ENCODE measurements at places on chromosomes 13 and 19.
A peak's percentile ranks its signal among the peaks of the same experiment; 100 is the strongest.

GRCh38 chr13:90276216-90276615, 1071.3 kb upstream of the MIR17HG start:
- DNase-seq, result no peak

- no peak for DNase-seq
These were observed 184.7 kb downstream of the PCCA start for GRCh38 chr13:100273552-100273951.

DNA sequence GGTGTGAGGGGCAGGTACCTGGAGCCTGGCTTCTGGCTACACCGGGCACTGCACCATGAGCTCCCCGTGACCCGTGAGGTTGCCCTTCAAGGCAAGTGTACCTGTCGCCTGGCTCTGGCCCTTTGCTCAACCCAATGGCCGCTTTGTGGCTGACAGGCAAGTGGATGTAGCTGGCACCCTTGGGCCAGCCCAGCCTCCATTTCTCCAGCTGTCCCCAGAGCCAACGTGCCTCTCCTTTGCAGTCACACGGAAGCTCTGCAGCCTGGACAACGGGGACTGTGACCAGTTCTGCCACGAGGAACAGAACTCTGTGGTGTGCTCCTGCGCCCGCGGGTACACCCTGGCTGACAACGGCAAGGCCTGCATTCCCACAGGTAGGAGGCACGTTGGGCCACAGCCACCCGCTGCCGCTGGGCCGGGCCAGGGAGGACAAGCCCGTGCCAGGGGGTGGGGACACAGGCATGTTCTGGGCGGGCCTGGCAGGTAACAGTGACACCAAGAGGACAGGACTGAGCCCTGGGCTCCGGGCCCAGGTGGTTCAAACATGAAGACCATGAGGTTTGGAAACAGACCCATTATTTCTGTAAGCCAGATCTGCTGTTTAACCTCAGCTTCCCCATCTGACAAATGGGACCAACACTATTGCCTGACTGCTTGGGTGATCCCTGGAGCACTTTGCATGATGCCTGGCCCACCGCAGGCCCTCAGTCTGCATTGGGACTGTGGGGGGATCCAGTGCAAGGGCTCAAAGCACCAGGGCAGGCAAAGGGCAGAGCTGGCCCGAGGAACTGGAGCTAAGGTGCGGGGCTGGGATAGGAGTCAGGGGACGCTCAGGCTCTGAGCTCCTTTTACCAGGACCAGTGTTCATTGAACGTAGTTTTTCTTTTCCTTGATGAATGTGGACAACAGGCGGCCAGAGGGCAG, 17.5 kb upstream of the PROZ start:
- DNase-seq, result no peak

- DNase-seq, result no peak
These were observed 15.5 kb upstream of the OLFM4 start for GRCh38 chr13:53013113-53013512.

DNA sequence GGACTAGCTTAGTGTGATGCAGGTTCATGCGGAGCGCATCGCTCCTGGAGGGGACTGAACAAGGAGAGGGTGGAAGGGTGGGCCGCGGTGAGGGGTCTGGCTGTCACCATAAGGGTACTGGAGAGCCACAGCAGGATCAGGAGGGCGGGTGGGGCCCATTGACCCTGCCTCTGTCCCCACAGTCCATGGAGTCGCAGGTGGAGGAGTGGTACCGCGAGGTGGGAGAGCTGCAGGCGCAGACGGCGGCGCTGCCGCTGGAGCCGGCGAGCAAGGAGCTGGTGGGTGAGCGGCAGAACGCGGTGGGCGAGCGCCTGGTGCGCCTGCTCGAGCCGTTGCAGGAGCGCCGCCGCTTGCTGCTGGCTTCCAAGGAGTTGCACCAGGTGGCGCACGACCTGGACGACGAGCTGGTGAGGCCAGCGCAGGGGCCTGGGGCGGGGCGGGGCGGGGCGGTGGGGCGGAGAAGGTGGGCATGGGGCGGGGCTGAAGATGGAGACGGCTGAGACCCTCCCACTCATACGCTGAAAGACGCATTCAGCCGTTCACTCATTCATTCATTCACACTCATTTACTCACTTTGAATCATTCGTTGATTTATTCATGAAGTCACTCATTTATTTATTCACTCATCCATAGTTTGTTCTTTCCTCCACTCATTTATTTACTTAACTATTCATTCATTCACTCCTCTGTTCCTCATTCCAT, 27.5 kb upstream of the SHKBP1 start:
- peak; percentile 65 for DNase-seq

GRCh38 chr19:4064149-4064495, 2.6 kb downstream of the ZBTB7A start:
- DNase-seq, result no peak

DNA sequence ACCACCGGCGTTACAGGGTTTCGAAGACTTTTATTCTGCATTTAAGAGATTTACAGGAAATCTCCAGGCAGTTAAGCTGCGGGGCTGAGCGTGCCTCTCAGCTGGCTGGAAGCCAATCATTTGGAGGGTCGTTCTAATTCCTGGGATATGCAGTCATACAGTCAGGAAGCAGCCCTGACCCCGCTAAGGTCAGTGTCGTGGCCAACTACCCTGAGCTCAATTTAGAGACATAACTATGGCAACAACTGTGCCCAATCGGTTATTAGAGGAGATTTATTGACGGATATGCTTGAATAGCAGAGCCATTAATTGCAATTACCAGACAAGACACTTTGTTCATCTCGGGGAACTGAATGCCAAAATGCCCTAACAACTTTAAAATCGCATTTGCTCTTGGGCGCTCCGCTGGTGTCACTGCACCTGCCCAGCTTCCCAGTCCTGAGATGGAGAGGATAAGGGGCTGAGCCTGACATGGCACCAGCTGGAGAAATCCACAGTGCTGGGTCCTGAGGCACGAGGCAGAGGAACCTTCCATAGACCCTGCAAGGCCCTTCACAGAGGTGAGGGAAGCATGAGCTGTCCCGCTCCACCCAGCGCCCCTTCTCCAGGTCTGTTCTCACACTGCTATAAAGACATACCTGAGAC, 15.1 kb upstream of the ZNF507 start:
- peak; percentile 79 for DNase-seq

GRCh38 chr13:50466456-50466855, 377.0 kb downstream of the DLEU7 start:
- DNase-seq, result no peak

- DNase-seq, result peak; percentile 78
These were observed 240.3 kb downstream of the LMO7 start for GRCh38 chr13:75876142-75877050.

- DNase-seq, result peak; percentile 32
These were observed 16.8 kb downstream of the TM6SF2 start for GRCh38 chr19:19256072-19256969.

DNA sequence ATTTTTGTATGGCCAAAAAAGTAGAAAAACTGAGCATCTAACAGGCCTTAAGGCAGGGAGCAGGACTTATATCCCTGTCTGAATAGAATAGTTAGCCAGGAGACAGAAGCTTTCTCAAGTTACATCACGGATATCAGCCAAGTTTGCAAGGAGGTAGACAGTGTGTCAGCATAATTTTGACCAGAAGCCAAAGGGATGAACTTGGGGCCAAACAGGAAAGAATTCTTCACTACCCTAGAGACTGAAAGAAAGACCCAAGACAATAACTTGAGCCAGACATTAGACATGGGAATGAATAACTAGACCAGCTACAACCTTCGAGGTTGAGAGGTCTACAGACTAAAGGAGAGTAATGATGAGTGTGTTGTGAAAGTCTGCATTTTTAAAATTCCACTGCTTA, 48.1 kb upstream of the PCDH9 start:
- DNase-seq, result peak; percentile 49

DNA sequence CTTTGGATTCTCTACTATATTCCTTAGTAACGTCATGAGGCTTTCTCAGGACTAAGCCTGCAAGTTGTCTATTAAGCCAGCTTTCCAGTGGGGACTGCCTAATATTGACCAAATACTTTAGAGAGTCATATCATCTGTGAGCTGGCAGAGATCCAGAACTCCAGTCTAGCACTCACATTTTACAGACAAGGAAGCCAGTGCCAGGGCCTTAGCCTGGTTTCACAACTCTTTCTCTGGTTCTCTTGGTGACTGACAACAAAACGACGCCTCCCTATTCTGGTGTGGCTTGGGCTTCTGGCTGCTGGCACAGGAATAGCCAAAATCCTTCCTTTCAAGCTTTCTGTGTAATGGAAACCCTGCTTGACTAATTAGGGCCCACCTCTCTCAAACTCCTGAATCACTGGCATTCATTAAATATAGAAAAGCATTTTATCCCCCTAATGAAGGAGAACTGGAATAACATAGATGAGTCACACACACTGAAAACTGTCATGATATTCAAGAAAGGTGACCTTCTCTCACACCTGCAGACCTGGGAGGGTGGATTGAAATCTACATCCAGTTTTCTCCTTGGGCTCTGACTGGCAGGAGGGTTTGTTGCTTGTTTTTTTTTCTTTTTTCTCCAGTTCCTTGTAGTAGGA, 75.2 kb upstream of the UBL3 start:
- DNase-seq, result peak; percentile 75

DNA sequence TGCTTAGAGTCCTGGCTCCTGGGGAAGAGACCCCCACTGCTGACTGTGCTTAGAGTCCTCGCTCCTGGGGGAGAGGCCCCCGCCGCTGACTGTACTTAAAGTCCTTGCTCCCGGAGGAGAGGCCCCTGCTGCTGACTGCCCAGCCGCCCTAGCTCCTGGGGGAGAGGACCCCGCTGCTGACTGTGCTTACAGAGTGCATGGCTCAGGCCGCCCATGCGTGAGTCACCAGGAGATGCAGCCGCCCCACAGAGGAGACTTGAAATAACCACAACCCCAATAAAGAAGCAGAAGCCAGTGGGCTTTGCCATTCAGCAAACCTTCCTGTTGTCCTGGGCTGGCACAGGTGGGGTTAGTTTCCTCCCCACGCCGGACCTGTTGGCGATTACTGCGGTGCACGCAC, 79.2 kb upstream of the C13orf46 start:
- no peak for DNase-seq

DNA sequence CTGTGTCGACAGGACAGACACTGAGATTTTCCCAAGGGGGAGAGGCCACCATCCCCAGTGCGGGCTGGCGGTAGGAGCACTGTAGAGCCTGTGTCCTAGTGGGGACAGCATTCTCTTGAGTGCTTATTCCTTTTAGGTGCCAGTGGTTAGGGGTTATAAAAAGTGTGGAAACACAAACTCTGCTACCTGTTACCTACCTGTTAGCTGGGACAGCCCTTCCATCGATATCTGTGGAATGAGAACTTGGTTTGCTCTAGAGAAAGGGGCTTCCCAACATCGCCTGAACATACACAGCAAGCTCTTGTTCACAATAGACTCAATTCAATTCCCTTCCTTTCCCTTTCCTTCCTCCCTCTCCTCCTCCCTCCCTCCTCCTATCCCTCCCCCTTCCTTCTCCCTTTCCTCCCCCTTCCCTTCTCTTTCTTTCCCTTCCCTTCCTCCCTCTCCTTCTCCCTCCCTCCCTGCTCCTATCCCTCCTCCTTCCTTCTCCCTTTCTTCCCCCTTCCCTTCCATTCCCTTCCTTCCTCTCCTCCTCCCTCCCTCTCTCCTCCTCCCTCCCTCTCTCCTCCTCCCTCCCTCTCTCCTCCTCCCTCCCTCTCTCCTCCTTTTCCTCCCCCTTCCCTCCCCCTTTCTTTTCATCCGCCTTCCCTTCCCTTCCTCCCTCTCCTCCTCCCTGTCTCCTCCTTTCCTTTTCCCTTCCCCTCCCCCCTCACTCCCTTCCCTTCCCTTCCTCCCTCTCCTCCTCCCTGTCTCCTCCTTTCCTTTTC, 188.5 kb downstream of the URI1 start:
- no peak for DNase-seq

DNA sequence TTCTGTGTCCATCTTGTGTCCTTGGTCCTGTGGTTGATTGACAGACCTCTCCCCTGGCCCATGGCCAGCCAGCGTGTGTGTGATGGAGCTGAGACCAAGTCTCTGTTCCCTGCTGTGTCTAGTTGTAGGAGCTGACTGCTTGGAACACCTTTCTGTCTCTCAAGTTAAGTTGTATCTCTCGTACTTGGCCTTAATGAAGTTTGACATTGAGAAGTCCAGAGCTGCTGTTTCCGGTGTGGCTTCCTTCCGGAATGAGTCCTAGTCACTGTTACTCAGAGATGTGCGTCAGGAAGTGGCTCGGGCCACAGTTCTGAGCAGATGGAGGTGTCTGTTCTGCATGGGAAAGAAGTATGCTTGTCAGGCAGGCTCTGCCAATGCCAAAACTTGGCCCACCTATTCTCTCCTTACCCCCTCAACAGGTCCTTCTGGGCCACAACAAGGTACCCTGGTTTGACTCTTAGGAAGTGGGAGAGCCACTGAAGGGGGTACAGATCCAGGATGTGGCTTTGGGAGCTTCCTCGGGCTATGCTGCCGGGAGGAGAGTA, 54.3 kb downstream of the GATAD2A start:
- DNase-seq, result no peak

GRCh38 chr19:14106840-14107239, 10.7 kb downstream of the PRKACA start:
- DNase-seq, result no peak
